ENCODE measurements at places on chromosomes 4 and X. TPM values are rescaled to one million over a fixed set of nuclear protein-coding genes. Genes with fewer than 3 reads are reported as not detected.

DNA sequence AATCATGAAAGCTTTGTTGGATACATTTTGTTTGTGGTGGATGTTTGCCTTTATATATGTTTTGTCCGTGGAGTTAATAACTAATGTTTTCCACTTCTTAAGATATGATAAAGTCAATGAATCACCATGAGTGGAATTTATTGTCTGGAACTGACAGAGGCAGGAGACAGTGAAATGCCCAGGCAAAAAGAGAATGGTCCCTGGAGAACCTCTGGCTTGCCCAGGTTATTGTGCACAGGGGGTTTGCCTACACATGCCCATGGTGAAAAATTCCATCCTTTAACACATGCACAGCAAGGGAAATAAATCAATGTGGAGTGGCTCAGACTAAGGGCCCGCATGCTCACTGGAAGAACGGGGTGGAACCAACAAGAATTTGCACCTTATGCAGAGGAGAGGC, 964.3 kb upstream of the GRIA3 start:
- no peaks in the 10 kb centered on the region for H3K36me3 ChIP-seq
- no peak overlapping the region for H3K4me3 ChIP-seq
- H3K27ac ChIP-seq, result no peak overlapping the region
- no peaks in the 10 kb centered on the region for H3K4me1 ChIP-seq
- H3K27me3 ChIP-seq, result no peaks in the 10 kb centered on the region

DNA sequence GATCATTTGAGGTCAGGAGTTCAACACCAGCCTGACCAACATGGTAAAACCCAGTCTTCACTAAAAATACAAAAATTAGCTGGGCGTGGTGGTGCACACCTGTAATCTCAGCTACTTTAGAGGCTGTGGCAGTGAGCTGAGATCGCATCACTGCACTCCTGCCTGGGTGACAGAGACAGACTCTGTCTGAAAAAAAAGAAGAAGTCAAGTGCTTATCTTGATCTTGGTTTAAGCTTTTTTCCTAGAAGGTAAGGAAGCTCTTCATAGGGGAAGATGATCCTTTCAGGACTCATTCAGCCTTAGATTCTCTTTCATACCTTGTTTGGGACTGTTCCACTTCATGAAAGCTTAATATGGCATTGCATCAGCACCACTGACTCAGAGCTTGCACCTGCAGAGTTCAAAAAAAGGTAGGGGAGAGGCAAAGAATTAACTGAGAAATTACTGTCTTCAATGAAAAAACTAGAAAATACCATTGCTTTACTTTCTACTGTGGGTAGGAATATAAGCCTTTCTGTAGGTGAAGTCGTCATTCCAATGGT, 70.8 kb upstream of the EPGN start:
- no peak overlapping the region for H3K27ac ChIP-seq
- no peak for DNase-seq
- no peaks in the 10 kb centered on the region for H3K27me3 ChIP-seq

DNA sequence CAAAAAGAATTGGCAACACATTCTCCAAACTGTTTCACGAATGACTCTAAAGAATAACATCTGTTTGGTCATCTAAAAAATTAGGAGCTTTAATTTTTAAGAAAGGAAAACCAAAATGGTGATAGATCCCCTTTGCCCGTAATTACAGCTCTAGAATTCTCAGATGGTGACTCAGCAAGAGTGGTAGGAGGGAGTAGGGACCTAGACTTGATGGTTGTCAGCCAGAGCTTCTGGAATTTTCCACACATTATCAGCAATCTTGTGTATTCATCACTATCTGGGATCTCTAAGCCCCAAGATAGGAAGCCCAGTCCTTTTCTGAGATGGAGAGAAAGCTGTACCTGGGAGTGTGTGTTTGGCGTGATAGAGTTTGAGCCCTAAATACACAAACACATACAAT, 103.9 kb upstream of the RAB40AL start:
- no peak for DNase-seq
- H3K27ac ChIP-seq, result no peak overlapping the region
- no peak overlapping the region for H3K4me3 ChIP-seq
- H3K4me1 ChIP-seq, result no peaks in the 10 kb centered on the region
- no peaks in the 10 kb centered on the region for H3K36me3 ChIP-seq

DNA sequence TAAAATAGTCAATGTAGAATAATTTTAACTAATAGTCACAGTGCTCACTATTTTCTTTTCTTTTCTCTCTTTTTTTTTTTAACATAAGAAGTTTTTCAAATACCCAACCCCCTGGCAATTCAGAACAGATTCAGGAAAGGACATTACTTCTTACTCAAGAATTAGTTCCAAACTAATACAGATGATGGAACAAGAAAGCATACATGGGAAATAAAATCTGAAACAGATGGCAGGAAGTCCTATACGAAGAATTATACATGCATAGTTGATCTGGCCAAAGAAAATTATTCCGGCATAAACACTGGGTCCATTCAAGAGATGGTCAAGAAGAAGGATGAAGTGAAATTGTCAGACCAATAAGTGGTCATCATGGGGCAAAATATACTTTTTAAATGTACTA, 614.4 kb upstream of the INTU start:
- DNase-seq, result no peak
- no peak overlapping the region for H3K27ac ChIP-seq
- no peak overlapping the region for H3K4me3 ChIP-seq
- no peaks in the 10 kb centered on the region for H3K36me3 ChIP-seq

- no peaks in the 10 kb centered on the region for H3K4me1 ChIP-seq
- no peak overlapping the region for H3K27ac ChIP-seq
- DNase-seq, result no peak
- no peak overlapping the region for H3K4me3 ChIP-seq
Measured at GRCh38 chrX:50107470-50107869, 93.3 kb downstream of the AKAP4 start.

Gene XG
- total RNA-seq, result 29.6 TPM

DNA sequence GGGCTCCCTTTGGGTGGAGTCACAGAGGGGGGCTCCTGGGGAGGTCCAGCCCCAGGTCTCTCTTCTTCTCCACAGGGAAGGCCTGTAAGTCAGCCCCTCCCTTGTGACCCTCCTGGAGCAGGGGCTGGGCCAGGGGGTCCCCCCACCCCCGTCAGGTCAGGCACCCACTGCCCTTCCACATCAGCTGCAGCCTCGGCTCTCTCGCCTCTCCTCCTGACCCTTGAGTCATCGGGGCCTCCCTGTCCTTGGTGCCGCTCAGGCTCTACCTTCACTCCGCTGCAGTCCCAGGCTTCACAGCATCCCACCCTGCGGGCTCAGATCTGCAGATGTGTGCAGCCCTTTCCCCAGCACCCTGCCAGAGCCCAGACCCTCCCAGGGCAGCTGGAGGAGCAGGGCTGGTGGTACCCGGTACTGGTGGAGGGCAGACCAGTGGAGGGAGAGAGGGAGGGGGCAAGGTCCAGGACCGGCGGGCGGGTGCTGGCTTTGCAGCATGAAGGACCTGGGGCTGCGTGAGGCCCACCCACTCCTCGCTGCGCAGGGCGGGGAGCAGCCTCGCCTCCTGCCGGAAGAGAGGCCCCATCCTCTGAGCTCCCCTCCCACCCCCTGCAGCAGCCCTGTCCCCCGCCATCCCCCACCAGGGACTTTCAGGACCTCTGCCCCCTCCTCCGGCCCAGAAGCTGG, 117.1 kb downstream of the FAM53A start:
- no peak overlapping the region for H3K4me3 ChIP-seq
- H3K4me1 ChIP-seq, result no peaks in the 10 kb centered on the region
- DNase-seq, result no peak
- no peak overlapping the region for H3K27ac ChIP-seq
- H3K36me3 ChIP-seq, result no peaks in the 10 kb centered on the region

DNA sequence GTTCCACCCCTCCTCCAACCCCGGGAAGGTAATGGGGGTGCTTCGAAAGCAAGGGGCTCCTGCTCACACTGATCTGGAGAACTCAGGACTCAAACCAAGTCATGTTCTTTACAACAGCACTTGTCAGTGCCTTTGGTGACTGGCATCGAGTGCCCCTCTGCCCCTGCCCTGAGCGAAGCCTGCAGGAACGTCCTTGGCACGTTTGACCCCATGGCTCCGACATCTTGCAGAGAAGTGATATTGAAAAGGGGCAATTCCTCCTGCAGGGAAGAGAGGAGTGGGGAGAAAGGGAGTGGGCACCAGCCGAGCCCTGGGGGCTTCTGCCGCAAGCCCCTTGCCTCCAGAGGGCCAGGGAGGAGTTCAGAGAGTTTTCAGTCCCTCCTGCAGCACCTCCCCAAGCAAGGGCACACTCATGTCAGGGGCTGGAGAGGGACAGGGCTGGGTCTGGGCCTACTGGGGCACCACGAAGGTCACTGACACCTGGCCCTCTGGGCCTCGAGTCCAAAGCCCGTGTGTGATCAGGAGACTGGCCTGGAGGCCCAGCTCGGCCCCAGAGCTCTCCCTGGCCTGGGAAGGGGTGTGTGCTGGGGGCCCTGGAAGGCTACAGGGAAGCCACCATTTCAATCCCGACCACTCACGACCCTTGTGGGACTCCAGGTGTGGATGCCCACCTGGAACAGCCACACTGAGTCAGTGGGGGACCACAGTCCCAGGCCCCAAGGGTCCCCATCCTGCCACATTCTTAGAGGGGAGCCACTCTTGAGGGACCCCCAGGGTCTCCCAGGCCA, 94.9 kb upstream of the NKX1-1 start:
- H3K4me3 ChIP-seq, result no peak overlapping the region
- DNase-seq, result no peak
- H3K27me3 ChIP-seq, result no peaks in the 10 kb centered on the region
- H3K27ac ChIP-seq, result no peak overlapping the region
- H3K4me1 ChIP-seq, result no peaks in the 10 kb centered on the region

DNA sequence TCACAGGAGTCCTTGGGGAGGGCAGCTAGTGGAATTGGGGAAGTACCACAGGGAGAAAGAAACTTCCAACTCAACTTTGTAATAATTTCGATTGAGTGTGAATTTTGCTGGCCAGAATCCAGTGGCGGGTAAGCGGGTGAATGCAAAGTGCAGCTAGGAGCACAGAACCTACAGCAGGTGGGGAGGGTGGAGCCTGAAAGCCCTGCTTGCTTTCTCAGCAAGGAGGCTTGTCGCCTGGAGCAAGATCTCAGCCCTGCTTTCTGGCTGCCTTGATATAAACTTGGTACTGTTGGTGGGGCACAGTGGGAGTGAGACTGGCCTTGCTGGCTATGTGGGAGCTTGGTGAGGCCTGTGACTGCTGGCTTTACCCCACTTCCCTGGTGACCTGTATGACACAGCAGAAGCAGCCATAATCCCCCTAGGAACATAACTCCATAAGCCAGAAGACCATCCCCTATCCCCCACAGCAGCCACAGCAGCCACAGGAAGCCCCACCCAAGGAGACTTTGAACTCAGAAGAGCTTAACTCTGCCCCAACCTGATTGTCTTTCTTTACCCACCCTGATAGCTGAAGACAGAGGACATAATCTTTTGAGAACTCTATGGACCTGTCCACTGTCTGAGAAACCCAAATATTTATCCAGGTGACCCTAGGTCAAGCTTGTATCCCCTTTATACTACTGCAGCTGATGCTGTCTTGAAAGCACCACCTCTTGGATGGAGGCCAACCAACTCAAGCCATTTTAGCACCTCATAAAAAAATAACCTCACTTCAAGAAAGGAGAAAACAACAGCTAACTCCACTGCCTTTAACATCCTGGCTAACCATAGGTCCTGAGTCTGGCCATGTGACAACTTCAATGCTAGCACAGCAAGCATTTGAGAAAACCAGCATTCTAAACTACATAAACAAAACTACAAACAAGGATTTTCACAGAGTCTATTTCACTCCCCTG, 87.2 kb upstream of the PDE5A start:
- no peak overlapping the region for H3K4me3 ChIP-seq
- H3K4me1 ChIP-seq, result no peaks in the 10 kb centered on the region
- DNase-seq, result no peak
- H3K36me3 ChIP-seq, result no peaks in the 10 kb centered on the region
- no peak overlapping the region for H3K27ac ChIP-seq
- no peaks in the 10 kb centered on the region for H3K27me3 ChIP-seq

GRCh38 chr4:10056334-10057022, 35.2 kb upstream of the SLC2A9 start:
- no peak overlapping the region for H3K4me3 ChIP-seq
- no peaks in the 10 kb centered on the region for H3K4me1 ChIP-seq
- H3K27ac ChIP-seq, result no peak overlapping the region
- no peak for DNase-seq
- no peaks in the 10 kb centered on the region for H3K36me3 ChIP-seq

DNA sequence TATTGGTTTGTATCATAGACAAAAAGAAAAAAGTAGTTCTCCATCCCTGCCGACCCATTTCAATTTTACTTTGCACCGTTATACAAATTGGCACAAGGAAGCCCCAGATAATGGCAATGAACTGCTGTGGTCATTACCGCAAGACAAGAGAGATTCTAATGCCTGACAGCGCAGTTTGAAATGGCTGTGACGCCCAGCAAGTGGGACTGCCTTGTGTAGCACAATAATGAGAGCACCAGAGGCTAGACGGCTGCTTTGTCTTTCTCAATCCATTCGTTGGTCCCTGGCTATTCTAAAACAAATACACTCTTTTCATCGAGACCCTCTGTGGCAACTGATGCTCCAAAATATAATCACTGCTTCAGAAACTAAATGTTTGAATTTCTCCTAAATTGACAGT, 192.4 kb upstream of the NEIL3 start:
- no peaks in the 10 kb centered on the region for H3K4me1 ChIP-seq
- H3K27me3 ChIP-seq, result no peaks in the 10 kb centered on the region
- H3K4me3 ChIP-seq, result no peak overlapping the region
- no peak overlapping the region for H3K27ac ChIP-seq
- no peak for DNase-seq

GRCh38 chr4:112410364-112410763, 105.6 kb downstream of the NEUROG2 start:
- no peaks in the 10 kb centered on the region for H3K27me3 ChIP-seq
- peaks cover 6% of the 10 kb centered on the region for H3K36me3 ChIP-seq
- H3K27ac ChIP-seq, result no peak overlapping the region
- no peaks in the 10 kb centered on the region for H3K4me1 ChIP-seq
- DNase-seq, result no peak
- no peak overlapping the region for H3K4me3 ChIP-seq

GRCh38 chr4:156981262-156981769, 9.7 kb upstream of the PDGFC start:
- no peak overlapping the region for H3K27ac ChIP-seq
- no peaks in the 10 kb centered on the region for H3K4me1 ChIP-seq
- H3K36me3 ChIP-seq, result no peaks in the 10 kb centered on the region
- DNase-seq, result no peak

- DNase-seq, result no peak
- peaks cover 35% of the 10 kb centered on the region for H3K36me3 ChIP-seq
- no peaks in the 10 kb centered on the region for H3K4me1 ChIP-seq
- no peaks in the 10 kb centered on the region for H3K27me3 ChIP-seq
Measured at GRCh38 chr4:102606261-102606660, 105.1 kb downstream of the NFKB1 start.

Gene SMR3B
- total RNA-seq, result not detected

- H3K27ac ChIP-seq, result no peak overlapping the region
- H3K36me3 ChIP-seq, result no peaks in the 10 kb centered on the region
- H3K27me3 ChIP-seq, result no peaks in the 10 kb centered on the region
- no peak for DNase-seq
- no peak overlapping the region for H3K4me3 ChIP-seq
Measured at GRCh38 chr4:13705521-13706041, 78.1 kb upstream of the BOD1L1 start.

Gene RWDD4
- 15.2 TPM for total RNA-seq

Gene SPARCL1
- 1,225 TPM for total RNA-seq

GRCh38 chr4:183455431-183456195, 11.2 kb downstream of the CDKN2AIP start:
- H3K4me3 ChIP-seq, result no peak overlapping the region
- no peak for DNase-seq
- H3K4me1 ChIP-seq, result no peaks in the 10 kb centered on the region
- H3K36me3 ChIP-seq, result peaks cover 8% of the 10 kb centered on the region
- no peaks in the 10 kb centered on the region for H3K27me3 ChIP-seq
- no peak overlapping the region for H3K27ac ChIP-seq

GRCh38 chr4:66351761-66352160, 681.5 kb upstream of the EPHA5 start:
- no peaks in the 10 kb centered on the region for H3K36me3 ChIP-seq
- no peaks in the 10 kb centered on the region for H3K27me3 ChIP-seq
- H3K4me3 ChIP-seq, result no peak overlapping the region

Measured in thoracic aorta (tissue), 2 donors.